ENCODE measurements at places on chromosomes 2 and 18. TPM values are rescaled to one million over a fixed set of nuclear protein-coding genes. Genes with fewer than 3 reads are reported as not detected.

Gene EPB41L3
- 38.9 TPM for polyA plus RNA-seq

Gene CCDC141
- not detected for polyA plus RNA-seq

Gene NPAS2
- 29.0 TPM for polyA plus RNA-seq

Gene TUBB8B
- 0.33 TPM for polyA plus RNA-seq

Gene DLX1
- 0.12 TPM for polyA plus RNA-seq

Gene TMEM247
- polyA plus RNA-seq: not detected

Gene LIPG
- 86.3 TPM for polyA plus RNA-seq

Gene HES6
- polyA plus RNA-seq: 2.2 TPM

Gene LRATD1
- not detected for polyA plus RNA-seq

Gene SP9
- polyA plus RNA-seq: not detected

Gene RAB27B
- not detected for polyA plus RNA-seq

Data from endothelial cell of umbilical vein (primary cell).